Stimulated activated CD8-positive, alpha-beta memory T cell treated with anti-CD3 and anti-CD28 coated beads, Interleukin-4, amount 100 ng/mL, for 1 hour (primary cell): ENCODE measurements at places on chromosomes 7 and 10.

DNA sequence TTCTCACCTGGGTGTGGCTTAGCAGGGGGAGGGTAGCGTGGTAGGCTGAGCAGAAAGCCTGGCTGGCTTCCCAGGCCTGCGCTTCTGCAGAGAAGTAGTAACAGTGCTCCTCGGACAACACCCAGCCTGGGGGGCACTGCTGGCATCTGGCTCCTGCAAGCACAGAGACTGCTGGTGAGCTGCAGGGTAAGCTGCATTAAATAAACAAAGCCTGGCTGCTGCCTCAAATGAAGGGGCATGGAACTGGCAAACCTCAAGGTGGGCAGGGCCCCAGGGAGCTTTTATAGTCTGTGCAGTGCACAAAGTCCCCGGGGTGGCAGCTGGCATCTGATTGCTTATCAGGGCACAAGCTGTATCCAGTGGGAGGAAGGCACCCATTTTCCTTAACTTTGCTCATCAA lies 3.9 kb downstream of the KLRG2 start:
- no peak for DNase-seq

DNA sequence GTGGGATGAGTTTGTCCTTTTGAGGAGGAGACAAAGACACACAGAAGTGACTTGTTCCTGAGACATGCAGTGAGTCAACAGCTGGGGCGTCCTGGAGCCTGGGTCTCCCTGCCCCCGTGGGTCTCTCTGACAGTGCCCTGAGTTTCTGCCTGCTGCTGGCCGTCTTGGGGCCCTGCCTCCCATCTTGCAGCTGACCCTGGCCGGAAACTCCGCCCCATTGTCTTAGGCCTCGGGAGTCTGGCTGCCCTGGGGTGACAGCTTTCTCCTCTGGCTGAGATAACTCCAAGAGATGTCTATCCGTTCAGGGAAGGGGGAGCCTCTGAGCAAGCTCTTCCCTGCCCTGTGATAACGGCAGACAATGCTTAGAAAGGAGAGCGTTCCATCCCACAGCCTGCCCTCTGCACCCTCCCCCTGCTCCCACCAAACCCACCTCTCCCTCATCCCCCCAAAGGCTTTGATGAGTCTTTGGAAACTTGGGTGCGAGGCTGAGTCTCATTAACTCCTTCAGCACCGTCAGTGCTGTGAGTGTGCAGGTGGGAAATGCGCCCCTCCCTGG lies 69.5 kb upstream of the PODXL start:
- DNase-seq, result no peak

DNA sequence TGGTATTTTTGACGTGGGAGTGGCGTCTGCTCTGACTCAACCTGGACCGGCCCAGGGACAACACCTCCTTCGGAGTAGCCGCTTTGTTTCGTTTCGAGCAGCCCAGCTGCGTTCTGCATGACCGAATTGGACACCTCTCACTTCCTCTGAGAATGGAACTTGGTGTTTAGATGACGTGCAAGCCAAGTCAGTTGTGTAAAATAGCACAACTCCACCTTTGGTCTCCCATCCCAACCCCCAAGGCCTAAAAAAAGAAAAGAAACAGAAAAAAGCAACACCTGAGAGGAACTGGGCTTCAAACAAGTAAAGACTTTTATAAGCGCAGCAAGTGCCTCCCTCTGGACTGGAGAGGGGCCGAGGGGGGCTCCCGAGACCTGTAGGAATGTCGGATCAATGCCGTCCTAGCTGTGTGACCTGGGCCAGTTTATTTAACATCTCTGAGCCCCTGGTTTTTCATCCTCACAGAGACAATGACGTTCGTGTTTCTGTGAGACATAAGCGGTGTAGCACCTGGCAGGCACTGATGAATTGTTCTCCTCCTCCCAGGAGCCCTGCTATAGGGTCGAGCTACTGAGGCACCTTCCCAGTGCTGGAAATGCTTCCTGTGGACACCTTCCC lies 52.0 kb upstream of the SMNDC1 start:
- no peak for DNase-seq

- no peak for DNase-seq
Observed at GRCh38 chr7:135560631-135561030, 2.9 kb downstream of the NUP205 start.

- no peak for DNase-seq
Observed at GRCh38 chr10:131929122-131929845, 28.5 kb downstream of the PPP2R2D start.
